AG04449 (cell line): ENCODE measurements at places on chromosomes 1 and 21.
A peak's percentile ranks its signal among the peaks of the same experiment; 100 is the strongest.

- no peak for DNase-seq
Measured at GRCh38 chr21:16579538-16579937, 849.8 kb downstream of the USP25 start.

DNA sequence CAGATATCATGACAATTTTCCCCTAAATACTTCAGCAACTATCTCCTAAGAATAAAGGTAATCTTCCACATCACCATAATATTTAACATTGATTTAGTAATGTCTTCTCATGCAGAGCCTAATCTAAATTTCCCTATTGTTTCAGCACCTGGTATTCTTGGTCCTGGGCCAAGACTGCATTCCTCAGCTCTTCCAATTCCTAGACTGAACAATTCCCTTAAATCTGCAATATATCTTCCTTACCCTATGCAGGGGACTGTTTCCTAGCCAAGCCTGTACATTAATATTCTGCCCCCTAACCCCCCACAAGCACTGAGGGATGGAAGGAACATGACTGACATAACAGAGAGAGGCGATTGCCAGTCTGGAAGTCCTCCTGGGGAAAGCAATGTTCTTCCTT, 28.7 kb upstream of the DISP1 start:
- no peak for DNase-seq

GRCh38 chr1:152347116-152347728, 12.6 kb downstream of the FLG2 start:
- no peak for DNase-seq

DNA sequence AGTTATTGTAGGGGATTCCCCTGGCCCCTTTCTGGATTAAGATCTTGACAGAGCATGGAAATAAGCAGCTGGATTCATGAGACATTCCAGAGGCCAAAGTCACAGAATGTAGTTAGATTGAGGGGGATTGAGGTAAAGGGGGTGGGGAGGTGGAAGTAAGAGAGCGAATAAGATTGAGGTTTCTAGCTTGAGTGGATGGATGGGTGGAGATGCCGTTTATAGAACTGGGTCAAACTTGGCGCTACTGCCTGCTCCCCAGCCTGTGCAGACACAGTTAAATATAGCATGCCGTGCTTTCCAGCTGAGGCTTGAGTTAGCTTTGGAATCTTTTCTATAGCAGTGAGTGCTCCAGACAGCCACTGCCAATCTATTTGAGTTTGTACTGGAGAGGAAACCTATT, 85.7 kb downstream of the DYRK1A start:
- peak; percentile 87 for DNase-seq

DNA sequence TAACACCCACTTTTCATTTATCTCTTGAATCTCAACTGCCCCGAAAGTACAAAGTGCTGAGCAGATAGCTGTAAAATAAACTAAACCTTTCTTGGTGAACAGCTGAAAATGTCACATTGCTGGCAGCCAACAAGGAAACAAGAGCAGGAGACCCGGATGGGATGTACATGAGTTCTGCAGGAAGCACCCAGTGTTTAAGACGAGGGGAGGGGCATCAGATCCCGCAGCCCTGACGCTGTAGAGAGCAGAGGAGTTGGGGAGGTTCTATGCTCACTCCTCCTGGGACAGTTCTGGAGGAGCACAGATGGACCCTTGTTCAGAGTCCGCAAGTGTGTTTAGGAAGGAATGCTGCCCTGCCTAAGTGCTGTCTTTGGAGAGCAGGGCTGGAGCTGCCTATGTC, 32.0 kb upstream of the EPHA8 start:
- no peak for DNase-seq

GRCh38 chr1:241266121-241266520, 90.9 kb downstream of the RGS7 start:
- no peak for DNase-seq
